ENCODE measurements at places on chromosomes 2 and 18. TPM values are rescaled to one million over a fixed set of nuclear protein-coding genes. Genes with fewer than 3 reads are reported as not detected.

DNA sequence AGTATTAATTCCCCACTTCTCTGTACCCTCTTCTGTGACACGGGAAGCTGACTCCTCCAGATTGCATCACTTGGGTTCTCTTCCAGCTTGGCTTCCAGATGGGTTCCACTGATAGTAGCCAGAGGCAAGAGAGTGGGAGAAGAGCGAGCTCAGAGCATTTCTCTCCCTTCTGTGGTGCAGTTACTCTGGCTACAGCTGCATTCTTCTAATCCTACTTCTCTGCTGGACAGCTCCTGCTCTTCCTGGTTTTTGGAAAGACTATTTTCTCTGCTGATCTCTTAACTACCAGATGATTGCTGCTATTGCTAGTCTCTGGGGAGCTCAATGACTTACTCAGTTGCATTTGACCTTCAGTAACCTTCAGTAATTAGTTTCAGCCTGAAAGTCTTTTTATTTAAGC is 187.5 kb upstream of the MAP2 start:
- no peak for DNase-seq

- no peak for DNase-seq
Measured at GRCh38 chr18:25239581-25240419, 112.2 kb downstream of the ZNF521 start.

- no peak for DNase-seq
Measured at GRCh38 chr18:53385889-53386288, 838.6 kb downstream of the MBD2 start.

DNA sequence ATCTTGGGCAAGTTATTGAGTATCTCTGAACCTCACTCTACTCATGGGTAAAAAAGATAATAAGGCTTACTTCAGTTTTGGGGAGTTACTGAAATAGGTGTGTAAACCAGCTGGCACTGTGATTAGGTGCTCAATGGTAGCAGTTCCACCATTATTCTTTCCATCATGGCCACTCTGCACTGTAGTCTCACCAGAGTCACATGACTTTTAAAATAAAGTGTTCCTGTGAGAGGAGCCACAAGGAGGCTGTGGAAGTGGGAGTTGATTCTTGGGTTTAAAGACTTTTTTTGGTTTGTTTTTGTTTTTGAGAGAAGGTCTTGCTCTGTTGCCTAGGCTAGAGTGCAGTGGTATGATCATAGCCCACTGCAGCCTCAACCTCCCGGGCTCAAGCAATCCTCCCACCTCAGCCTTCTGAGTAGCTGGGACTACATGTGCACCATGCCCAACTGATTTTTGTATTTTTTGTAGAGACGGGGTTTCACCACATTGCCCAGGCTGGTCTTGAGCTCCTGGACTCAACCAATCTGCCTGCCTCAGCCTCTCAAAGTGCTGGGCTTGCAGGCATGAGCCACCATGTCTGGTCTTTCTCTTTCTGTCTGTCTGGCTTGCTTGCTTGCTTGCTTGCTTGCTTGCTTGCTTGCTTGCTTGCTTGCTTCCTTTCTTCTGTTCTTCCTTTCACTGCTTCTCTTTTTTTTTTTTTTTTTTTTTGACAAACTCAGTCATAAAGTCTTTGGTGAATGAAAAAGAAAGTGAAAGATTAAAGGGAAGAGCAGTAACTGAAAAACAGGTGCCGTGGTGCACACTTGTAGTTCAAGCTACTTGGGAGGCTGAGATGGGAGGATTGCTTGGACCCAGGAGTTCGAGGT is 21.2 kb upstream of the ACVR1 start:
- peak; percentile 10 for DNase-seq

DNA sequence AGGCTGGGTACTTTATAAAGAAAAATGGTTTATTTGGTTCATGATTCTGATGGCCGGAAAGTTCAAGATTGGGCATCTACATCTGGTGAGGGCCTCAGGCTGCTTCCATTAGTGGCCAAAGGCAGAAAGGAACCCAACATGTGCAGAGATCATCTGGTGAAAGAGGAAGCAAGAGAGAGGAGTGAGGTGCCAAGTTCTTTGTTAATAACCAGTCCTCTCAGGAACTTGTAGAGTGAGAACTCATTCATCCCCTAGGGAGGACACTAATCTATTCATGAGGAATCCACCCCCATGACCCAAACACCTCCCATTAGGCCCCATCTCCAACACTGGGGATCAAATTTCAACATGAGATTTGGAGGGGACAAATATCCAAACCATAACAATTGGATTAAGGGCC is 17.8 kb upstream of the SERPINE2 start:
- DNase-seq = no peak

Gene CENPA
- 0.82 TPM for total RNA-seq

Gene FOXI3
- total RNA-seq = not detected

Gene RNF125
- 16.0 TPM for total RNA-seq

Gene ZSWIM2
- not detected for total RNA-seq
